AG04449 (cell line): ENCODE measurements at places on chromosomes 1 and 21.

- DNase-seq, result peak; percentile 65
Observed at GRCh38 chr1:222634180-222635013, 16.5 kb downstream of the MIA3 start.

- no peak for DNase-seq
Observed at GRCh38 chr1:16903054-16903453, 7.3 kb downstream of the RNU1-2 start.

- no peak for DNase-seq
Observed at GRCh38 chr1:92485381-92486250, 1.1 kb downstream of the GFI1 start.

GRCh38 chr1:221509575-221510355, 232.1 kb downstream of the DUSP10 start:
- no peak for DNase-seq

DNA sequence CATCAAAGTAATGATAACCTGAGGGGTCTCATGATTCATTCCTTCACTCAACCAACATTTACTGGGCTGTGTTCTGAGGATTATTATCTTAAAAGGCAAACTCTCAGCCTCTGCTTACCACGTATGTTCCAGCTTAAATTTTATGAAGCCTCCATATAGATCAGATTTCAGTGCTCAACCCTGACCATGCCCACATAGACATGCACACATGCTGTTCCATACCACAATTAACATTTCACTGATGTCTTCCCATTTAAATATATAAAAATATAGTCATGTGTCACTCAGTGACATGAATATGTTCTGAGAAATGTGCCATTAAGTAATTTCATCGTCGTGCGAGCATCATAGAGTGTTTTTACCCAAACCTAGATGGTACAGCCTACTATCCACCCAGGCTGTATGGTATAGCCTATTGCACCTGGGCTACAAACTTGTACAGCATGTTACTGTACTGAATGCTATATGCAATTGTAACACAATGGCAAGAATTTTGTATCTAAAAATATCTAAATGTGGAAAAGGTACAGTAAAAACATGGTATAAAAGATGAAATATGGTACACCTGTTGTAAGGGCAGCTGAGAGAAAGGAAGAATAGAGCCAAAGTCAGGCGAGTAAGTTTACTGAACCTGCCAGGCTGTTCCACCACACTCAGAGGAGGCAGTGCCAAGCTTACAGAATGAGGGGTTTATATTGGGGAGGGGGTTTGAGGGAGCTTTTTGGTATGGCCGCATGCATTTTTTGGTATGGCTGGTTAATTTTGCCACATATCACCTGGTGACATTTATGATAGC, 134.7 kb upstream of the ETV3 start:
- DNase-seq, result no peak

DNA sequence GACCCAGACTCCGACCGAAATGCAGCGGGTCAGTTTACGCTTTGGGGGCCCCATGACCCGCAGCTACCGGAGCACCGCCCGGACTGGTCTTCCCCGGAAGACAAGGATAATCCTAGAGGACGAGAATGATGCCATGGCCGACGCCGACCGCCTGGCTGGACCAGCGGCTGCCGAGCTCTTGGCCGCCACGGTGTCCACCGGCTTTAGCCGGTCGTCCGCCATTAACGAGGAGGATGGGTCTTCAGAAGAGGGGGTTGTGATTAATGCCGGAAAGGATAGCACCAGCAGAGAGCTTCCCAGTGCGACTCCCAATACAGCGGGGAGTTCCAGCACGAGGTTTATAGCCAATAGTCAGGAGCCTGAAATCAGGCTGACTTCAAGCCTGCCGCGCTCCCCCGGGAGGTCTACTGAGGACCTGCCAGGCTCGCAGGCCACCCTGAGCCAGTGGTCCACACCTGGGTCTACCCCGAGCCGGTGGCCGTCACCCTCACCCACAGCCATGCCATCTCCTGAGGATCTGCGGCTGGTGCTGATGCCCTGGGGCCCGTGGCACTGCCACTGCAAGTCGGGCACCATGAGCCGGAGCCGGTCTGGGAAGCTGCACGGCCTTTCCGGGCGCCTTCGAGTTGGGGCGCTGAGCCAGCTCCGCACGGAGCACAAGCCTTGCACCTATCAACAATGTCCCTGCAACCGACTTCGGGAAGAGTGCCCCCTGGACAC, 534 bp downstream of the C1orf56 start:
- no peak for DNase-seq

DNA sequence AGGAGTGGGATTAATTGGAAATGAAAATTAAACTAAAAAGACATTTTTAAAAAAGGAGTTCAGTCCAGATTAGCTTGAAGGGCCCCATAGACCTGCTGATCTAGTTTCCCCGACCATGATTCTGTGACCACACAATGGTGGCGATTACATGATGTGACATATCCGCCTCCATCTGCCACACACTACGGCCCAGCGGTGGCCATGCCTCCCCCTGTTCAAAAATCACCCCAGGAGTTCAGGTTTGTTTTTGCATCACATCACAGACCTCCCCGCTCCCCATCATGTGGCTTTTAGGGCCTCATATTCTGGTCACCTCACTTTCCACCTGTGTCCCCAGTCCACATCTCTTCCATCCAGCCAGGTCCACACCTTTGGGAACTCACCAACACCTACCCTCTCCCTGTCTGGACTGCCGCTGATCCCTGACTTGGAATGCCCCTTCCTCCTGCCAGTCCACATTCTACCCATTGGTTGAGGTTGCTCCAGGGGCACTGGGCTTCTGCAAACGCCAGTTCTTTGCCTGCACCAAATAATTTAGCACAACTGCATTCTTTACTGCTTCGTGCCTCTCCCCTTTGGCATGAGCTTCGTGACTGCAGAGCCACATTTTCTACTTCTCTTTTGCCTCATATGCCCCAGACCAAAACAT, 38.9 kb downstream of the CD247 start:
- no peak for DNase-seq

DNA sequence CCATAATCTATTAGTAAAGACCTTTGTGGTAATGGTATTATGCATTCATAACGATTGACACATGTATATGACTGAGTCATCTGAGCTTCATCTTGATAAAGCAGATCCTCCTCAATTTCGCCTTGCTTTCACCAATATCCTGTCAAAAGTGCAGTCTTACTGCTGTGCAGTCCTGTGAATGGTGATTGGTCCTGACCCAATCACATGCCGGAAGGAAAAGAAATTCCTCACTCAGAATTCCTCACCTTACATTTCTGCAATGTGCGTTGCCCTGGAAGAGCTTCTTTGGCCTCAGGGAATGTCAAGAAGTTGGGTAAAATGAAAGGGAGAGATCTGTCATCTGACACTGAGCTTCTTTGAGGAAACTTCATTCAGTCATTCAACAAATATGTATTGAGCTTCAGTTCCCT, 121.0 kb upstream of the TSPAN2 start:
- no peak for DNase-seq

- no peak for DNase-seq
Observed at GRCh38 chr1:165055581-165055980, 300.9 kb downstream of the LMX1A start.
